ENCODE measurements at places on chromosomes 2 and 18. TPM values are rescaled to one million over a fixed set of nuclear protein-coding genes. Genes with fewer than 3 reads are reported as not detected.

Gene PRSS56
- not detected for polyA plus RNA-seq

Gene ADI1
- 57.2 TPM for polyA plus RNA-seq

DNA sequence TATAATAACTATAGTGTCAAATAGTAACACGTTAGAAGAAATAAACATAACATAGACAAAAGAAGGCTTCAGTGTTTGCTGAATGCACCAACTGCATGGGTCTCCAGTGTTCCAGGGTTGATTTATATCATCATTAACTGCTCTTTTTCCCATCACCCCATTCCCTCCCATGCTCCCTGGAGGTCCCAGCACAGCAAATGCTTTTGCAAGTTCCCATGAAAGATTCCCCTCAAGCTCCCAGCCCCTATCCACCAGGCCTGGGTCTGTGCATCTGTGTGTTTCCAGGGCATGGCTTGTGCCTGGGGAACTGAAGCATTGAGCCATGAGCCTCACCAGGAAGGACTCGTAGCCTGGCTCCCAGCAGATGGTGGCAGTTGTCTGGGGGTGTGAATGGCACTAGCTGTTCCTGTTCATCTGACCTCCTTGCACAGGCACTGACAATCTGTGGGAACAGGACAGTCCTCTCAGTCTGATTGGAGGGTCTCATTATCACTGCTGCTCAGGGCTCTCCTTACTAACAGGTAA is 164.6 kb upstream of the RMP24 start:
- no peak for DNase-seq

Gene RAB27B
- polyA plus RNA-seq, result 9.6 TPM

- DNase-seq, result no peak
Observed at GRCh38 chr2:135169900-135170753, 118.0 kb downstream of the RAB3GAP1 start.

Gene AUP1
- polyA plus RNA-seq, result 145 TPM

Gene FAP
- 10.6 TPM for polyA plus RNA-seq
